ENCODE measurements at places on chromosomes 3 and 15.

DNA sequence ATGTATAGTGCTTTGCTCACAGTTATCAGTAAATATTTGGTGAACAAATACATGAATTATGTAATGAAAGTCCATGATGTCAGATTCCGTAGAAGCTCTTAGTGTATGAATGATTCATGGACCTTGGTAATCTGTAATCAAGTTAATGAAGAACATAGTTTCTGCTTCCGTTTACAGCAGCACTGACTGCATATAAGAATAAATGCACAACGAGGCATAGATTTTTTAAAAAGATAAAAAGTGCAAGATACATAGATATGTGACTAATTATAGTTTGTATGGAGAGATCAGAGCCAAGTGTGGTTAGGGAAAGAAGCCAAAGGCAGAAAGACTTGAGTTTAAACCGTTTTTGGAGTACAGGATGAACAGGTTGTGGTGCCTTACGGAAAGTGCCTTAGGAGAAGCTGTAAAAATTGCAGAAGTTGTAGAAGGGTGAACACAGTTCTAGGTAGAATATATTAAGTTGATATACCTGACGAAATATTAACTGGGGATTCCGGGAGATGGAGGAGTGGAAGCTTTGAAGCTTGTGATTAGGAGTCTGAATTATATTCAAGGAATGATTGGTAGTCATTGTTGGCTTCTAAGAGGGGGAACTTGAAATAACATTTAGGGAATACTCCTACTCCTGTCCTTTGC is 293.1 kb downstream of the NLGN1 start:
- DNase-seq = no peak

GRCh38 chr3:103968751-103969150 is 1398.0 kb upstream of the ALCAM start:
- DNase-seq = no peak

DNA sequence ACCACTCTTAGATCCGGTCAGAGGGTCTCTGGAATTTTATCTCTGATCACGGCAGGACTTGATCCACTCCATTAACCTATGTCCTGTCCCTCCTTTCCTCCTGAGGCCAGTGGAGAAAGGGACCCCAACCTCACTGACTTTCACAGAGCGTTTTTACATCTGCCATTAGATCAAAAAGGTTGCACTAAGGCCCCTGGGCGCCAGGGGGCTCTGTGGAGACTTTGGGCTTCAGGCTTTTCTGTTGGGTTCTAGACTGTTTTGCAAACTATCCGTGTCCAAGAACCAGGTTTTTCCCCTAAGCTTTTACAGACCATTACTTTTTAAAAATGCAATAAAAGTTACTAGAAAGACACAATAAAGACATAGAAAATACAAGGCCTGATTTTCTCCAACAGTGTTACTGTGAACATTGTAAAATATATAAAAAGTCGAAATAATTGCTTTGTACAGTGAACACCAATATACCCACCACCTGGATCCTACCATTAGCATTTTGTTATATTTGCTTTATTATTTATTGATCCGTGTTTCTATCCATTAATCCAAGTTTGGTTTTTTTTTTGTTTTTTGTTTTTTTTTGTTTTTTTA is 159.7 kb downstream of the POLR2M start:
- no peak for DNase-seq

GRCh38 chr3:167876620-167877281 is 141.2 kb downstream of the SERPINI1 start:
- DNase-seq = no peak

- no peak for DNase-seq
Observed at GRCh38 chr3:107664614-107665013, 141.9 kb downstream of the BBX start.

DNA sequence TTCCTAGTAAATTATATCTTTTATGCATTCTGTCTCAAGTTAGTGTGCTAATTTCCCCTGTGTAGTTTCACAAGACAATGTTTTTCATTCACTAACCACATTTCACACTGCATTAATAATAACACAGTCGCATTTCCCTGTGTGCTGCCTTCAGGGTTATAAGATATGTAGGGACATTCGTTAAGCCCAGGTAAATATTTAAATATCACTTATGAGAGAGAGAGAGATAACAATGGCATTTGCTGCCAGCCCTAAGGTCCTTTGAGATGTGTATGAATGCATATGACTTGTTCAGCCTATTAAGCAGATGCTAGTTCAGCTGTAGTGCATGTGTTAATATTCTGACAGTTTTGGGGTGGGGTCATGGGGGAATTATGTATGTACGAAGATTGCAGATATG is 876.7 kb downstream of the NAALADL2 start:
- DNase-seq = no peak

GRCh38 chr3:43214616-43215015 is 71.7 kb upstream of the SNRK start:
- no peak for DNase-seq

DNA sequence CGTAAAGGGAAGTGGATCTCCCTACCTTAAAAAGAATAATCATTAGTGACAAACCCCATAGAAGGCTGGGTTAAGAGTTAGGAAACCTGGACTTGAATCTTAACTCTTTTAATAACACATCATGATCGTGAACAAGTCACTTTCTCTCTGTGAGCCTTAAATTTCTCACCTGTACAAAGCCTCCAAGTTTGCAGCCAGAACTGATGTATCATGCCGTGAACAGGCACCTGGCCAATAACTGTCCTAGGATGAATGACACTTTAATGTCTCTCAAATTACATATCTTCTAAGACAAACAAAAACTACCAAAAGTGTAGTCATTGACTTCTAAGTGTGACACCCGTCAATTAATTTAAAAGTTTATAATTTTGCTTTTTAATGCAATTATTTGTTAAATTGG is 3.9 kb downstream of the UPK1B start:
- DNase-seq = no peak

GRCh38 chr3:156606729-156607128 is 51.8 kb upstream of the SSR3 start:
- no peak for DNase-seq

- no peak for DNase-seq
Observed at GRCh38 chr3:189204167-189204866, 32.5 kb downstream of the TPRG1 start.
